Activated T-helper 2 cell treated with anti-CD3 and anti-CD28 coated beads, Interferon-gamma antibody, Interleukin-2, Interleukin-4, amounts not matched to agents 10 μg/mL and 5 μg/mL and 100 μg/mL, durations not matched to agents 14 hours and 24 hours and 36 hours (primary cell): ENCODE measurements at places on chromosomes 1 and 21.

GRCh38 chr1:183880531-183881243 is 75.8 kb downstream of the RGL1 start:
- no peak overlapping the region for H3K4me3 ChIP-seq
- no peak overlapping the region for H3K27ac ChIP-seq
- H3K36me3 ChIP-seq: peaks cover 3% of the 10 kb centered on the region
- H3K27me3 ChIP-seq: no peaks in the 10 kb centered on the region
- H3K4me1 ChIP-seq: no peaks in the 10 kb centered on the region
- no peak for DNase-seq

DNA sequence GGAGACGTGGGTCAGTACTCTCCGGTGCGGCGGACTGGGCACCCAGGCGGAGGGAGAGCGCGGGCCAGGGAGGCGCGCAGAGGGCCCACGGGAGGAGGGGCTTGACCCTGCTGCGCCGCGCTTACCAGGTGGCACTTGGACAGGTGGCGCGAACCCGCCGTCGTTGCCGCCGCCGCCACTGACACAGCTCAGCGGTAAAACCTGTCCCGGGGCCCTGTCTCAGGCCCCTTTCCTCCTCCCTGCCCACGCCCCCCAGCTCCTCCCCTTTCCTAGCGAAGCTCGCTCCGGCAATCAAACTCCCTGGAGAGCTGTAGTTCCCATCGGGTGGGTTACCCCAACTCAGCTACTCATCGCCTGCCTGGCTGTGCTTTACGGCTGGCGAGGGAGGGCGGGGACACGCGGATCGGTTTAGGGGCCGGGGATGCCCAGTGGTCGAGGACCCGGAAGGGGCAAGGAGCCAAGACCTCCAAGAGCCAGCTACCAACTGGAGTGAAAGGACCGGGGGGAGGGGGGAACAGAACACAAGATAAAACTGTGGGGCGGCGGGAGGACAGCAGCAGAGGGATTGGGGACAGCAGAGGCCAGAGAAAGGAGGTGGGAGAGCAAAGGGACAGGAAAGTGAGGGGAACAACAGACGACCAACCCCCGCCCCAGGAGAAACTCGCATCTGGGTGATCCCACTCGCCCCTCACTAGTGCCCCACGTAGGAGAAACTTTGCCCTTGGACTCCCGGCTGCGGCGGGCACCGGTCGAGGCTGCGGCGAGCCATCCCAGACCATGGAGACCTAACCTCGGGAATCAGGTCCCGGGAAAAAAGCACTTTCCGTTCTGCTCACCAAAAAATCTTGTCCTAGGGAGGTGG is 2.9 kb downstream of the GFI1 start:
- H3K4me3 ChIP-seq: peak overlapping the region; percentile 99
- peak overlapping the region; percentile 89 for H3K27ac ChIP-seq
- H3K27me3 ChIP-seq: no peaks in the 10 kb centered on the region
- DNase-seq: peak; percentile 52

- H3K27me3 ChIP-seq: peaks cover 8% of the 10 kb centered on the region
- H3K4me1 ChIP-seq: no peaks in the 10 kb centered on the region
- H3K4me3 ChIP-seq: no peak overlapping the region
- no peak for DNase-seq
- no peak overlapping the region for H3K27ac ChIP-seq
- H3K36me3 ChIP-seq: no peaks in the 10 kb centered on the region
These were observed 118.2 kb upstream of the PDE4B start for GRCh38 chr1:65674522-65674921.

DNA sequence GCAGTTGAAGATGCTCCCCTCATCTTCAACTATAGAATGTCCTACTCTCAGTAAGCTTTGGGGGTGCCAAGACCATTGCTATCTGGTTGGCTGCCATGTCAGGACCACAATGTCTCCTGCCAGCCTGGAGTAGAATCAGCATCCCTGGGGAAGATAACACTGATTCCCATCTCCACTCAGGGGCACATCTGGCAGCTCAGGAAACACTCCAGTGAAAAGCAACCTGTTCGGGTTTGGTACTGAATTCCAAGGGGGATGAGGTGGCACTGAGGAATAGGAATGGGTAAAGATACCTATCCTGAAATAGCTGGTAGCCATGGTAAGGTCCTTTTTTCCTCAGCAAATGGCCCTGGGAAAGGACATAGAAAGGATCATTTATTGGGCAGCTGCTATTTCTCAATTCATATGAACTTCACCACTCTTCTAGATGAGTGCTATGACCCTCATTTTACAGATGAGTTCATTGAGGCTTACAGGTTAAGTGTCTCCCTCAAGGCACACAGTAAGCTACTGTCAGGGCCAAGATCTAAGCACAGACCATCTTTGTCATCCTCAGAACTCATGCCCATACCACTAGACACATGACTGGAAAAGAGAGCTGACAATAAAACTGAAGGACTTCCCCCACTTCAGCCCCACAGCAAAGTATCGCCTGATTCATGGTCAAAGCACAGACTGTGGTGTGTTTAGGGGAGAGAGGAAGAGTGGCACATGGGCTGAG is 31.4 kb downstream of the AK2 start:
- H3K27ac ChIP-seq: no peak overlapping the region
- peaks cover 24% of the 10 kb centered on the region for H3K4me1 ChIP-seq
- no peak for DNase-seq

GRCh38 chr1:156493154-156493631 is 7.4 kb downstream of the MEF2D start:
- peaks cover 41% of the 10 kb centered on the region for H3K36me3 ChIP-seq
- no peak for DNase-seq
- peaks cover 80% of the 10 kb centered on the region for H3K4me1 ChIP-seq
- no peak overlapping the region for H3K27ac ChIP-seq

DNA sequence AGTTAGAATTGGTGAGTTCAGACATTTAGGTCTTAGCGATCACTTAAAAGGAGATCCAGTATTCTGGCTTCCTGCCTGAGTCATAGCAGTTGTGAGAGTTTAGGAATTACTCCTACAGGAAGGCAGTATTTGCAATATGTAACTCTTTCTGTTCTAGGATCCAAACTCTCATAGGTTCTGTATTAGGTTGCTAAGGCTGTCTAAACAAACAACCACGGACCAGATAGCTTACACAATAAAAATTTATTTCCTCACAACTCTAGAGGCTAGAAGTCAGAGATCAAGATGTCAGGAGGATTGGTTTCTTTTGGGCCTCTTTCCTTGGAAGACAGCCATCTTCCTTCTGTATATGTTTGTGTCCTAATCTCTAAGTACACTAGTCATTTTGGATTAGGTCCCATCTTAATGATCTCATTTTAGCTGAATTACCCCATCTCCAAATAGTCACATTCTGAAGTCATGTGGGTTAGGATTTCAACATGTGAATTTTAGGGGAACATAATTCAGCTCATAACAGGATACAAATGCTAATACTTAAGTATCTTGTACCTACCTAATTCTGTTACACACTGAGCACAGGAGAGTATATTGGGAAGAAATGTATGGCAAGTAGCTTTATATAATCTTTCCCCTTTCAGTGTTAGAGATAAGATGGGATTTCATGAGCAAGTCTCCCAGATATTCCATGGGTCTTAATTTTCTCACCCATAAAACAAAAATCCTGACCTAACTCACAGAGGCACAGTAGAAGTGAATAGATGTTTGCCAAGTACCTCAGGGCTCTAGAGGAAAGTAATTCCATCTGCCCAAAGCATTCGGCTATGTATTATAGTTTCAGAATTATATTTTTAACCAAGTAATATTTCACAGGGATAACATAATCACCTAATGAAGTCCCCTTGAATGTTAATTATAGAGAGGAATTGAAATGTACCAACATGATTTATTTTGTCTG is 144.4 kb downstream of the PTBP2 start:
- no peak for DNase-seq
- H3K4me1 ChIP-seq: no peaks in the 10 kb centered on the region
- no peak overlapping the region for H3K27ac ChIP-seq
- no peak overlapping the region for H3K4me3 ChIP-seq
- no peaks in the 10 kb centered on the region for H3K36me3 ChIP-seq
- H3K27me3 ChIP-seq: no peaks in the 10 kb centered on the region

- no peaks in the 10 kb centered on the region for H3K27me3 ChIP-seq
- H3K27ac ChIP-seq: no peak overlapping the region
- peaks cover 23% of the 10 kb centered on the region for H3K4me1 ChIP-seq
These were observed 10.8 kb downstream of the S1PR1 start for GRCh38 chr1:101247404-101248287.

DNA sequence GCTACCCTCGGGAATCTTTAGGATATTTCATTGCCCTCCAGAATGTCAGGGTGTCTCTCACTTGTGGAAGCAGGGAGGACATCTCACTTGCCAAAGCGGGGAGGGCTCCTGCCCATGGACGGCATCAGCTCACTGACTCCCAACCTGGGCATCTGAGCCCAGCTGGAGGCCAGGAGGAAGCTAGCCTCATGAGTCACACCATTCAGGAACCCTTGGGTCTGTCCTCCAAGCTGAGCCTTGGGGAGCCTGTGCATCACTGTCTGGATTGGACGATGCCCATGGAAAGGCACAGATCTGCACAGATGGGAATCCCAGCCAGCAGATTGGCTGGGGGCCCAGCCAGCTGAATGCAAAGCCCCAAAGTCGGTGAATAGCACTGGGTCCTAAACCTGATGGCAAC is 25.2 kb downstream of the WNT3A start:
- no peak for DNase-seq
- H3K4me1 ChIP-seq: no peaks in the 10 kb centered on the region
- H3K27ac ChIP-seq: no peak overlapping the region
- no peak overlapping the region for H3K4me3 ChIP-seq
- H3K36me3 ChIP-seq: no peaks in the 10 kb centered on the region

DNA sequence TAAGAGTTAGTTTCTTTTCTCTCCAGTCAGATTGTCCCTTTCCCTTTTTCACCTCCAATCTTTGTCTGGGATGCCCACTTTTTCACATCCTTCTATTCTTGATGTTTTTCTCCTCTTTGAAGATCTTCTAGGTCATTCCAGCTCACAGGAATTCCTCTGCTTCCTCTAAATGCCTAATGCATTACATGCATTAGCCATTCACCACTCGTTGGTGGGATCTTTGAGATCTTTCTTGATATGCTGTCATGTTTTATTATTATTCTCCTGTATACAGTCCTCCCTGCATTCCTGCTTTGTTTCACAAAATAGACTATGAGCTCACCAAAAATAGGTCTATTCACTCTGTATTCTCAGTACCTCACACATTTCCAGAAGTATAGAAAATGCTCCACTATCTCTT is 129.0 kb downstream of the LYPLAL1 start:
- H3K27me3 ChIP-seq: no peaks in the 10 kb centered on the region
- H3K27ac ChIP-seq: no peak overlapping the region
- no peak overlapping the region for H3K4me3 ChIP-seq

DNA sequence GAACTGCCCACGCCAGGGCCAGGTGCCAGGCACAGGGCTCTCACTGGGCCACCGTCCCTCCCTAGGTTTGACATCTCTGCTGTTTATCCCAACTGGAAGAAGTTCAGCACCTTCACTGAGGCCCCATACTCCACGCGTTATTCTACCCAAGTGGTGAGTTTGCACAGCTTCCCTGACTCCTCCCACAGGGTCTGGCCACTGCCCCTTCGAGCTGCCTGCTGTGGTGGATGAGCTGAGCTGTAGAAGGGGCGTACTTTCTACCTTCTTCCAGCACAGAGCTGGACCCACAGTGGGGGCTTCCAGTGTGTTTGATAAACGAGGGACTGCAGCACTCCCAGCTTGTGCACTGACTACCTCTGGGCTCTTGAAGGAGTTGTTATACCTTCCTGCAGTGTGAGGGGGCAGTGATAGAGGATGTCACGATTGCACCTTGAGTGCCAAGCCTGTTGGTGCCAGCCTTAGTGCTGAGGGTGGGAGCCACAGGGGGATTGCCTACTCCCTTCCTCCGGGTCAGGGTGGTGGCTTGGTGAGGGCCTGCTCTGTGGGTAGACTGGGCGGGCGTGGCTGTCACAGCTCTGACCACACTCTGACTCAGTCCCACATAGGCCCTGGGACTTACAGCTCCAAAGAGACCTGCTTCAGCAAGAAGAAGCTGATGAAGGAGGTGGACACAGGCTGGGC is 5.9 kb upstream of the TTC22 start:
- H3K27me3 ChIP-seq: no peaks in the 10 kb centered on the region
- H3K4me1 ChIP-seq: peaks cover 21% of the 10 kb centered on the region
- DNase-seq: no peak
- no peaks in the 10 kb centered on the region for H3K36me3 ChIP-seq
- H3K4me3 ChIP-seq: no peak overlapping the region

DNA sequence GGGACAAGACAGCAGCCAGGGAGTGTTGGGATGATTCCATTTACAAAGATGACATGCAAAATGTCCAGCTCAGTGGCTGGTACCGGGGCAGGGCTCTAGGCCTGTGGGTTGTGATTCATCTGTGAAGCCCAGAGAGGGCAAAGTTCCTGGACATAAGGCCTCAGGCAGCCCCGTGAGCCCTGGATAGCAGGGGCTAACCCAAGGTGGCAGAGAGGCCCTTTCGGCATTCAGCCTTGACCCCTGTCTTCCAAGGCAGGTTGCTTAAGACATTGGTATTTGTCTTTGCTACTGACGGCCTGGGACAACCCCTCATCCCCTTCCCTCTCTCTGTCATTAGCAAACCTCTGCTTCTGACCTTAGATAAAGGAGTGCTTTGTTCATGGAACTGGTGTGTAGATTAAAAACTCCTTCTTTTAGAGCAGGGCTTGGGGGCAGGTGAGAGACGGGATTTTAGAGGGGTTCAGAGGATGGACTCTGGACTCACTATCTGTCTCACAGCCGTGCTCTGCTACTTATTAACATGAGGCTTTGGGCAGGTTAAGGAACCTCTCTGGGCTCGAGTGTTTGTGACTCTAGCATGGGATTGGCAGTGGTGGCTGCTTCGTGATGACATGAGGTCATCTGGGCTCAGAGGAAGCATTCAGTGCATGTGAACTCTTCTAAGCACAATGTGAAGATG is 36.3 kb downstream of the TMEM51 start:
- H3K36me3 ChIP-seq: no peaks in the 10 kb centered on the region
- H3K4me3 ChIP-seq: no peak overlapping the region
- DNase-seq: no peak

DNA sequence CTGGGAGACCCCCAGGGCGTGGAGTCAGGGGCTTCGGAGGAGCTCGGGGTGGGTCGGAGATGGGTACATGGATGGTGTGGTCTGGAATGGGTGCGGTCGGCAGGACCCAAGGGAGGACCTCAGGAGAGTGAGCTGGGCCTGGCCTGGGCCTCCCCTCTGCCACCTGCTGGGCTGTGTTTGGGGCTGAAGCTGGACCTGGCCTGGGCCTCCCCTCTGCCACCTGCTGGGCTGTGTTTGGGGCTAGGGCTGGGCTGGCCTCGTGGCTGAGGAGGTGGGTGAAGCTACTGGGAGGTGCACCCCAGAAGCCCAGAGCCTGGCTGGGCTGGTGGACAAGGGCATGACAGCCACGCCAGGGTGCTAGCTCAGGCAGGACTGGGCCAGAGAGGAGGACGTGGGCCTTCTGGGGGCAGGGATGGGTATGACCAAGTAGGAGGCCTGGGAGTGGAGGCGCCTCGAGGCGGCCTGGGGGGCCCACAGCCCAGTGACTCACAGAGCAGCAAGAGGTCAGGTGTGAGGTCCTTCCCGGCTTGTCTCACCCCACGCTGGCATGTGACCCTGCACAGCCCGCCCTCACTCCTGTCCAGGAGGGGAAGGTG is 14.5 kb downstream of the SAMD11 start:
- H3K27me3 ChIP-seq: peaks cover 41% of the 10 kb centered on the region
- peaks cover 2% of the 10 kb centered on the region for H3K36me3 ChIP-seq
- no peak overlapping the region for H3K27ac ChIP-seq
- DNase-seq: no peak
